Motor neuron (in vitro differentiated cells): ENCODE measurements at places on chromosomes 1 and 21. TPM values are rescaled to one million over a fixed set of nuclear protein-coding genes. Genes with fewer than 3 reads are reported as not detected.

The KRTAP11-1 gene
- total RNA-seq, result 0.36 TPM in 1 of 2 replicates, not detected in the other

The GBP1 gene
- 0.23 and 0.57 TPM in 2 replicates for total RNA-seq

DNA sequence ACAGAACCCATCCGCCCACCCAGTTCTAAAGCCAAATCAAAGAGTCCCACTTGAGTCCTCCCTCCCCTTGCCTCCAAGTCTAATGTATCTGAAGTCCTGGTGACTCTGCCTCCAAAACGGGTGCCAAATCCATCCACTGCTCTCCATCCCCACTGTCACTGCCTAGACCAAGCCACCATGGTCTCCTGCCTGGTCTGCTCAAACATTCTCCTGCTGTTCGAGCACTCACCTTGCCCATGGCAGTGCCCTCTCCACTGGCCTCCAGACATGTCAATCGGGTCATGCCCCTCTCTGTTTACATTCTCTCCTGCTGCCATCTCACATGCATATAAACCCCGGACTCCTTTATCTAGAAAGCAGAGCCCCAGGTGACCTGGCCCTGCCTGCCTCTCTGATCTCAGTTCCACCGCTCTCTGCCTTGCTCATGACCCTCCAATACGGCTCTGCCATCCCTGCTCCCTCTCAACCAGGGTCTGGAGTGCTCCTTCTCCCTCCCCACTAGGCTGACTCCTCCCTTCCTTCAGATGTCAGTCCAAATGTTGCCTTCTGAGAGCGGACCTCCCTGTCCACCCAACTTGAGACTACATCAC lies 32.1 kb upstream of the MX1 start:
- ATAC-seq, result no peak

DNA sequence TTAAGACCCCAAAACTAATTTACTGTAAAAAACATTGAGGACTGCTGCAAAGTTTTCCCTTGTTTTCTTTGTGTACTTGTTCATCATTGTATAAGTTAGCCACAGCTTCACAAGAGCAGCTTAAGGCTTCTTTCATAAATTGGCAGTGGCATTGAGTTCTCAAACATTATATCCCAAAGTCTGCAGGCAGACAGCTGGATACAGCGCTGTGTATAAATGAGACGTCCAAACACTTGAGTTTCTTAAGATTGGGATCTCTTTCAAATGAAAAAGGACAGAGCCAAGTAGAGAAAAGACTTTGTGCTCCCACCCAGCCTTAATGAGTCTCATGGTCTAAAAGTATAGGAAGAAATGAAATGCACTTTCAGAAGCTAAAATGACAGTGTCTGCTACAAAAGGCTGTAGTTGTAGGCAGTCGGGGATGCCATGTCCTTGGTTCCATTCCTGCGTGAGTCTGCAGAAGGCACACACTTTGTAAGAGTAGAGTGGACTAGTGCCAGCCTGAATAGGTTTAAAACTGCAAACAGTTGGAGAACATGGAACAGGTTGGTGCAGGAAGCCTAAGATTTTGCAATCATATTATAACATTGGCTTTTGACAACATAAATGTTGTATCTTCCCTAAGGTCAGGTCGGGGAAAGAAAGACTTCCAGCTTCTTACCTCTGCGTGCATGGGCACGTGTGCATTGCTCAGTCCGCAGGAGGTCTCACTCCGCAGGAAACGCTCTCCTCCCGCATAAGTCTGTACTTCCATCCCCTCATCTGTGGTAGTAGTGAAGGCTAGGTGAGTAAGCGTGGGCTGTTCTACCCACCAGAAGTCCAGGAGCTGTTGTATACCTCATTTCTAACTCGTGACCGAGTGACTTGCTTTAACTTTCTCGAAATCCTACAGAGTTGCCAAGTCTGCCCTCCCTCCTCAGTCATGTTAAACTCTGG lies 94.4 kb downstream of the CD247 start:
- ATAC-seq, result no peak

- no peak for ATAC-seq
Observed at GRCh38 chr1:201362906-201363305, 14.6 kb downstream of the TNNT2 start.
